ENCODE measurements at places on chromosomes 3 and 15.

DNA sequence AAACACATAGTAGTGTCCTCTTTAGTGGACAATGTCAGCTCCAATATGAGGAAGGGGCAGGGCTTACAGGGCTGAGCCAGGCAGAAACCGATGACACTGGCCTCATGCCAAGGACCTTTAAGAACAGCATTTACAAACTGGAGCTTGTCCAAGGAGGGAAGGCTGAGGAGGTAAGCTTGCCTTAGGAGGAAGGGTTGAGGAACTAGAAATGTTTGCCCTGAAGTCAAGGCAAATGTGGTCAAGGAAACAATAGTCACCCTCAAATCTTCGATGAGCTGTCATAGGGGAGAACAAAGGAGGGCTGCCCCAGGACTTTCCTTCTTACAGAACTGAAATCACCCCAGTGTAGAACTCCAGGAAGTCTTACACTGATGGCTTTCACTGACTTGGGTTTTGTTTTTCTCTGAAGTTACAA lies 136.4 kb downstream of the LIPC start:
- no peak overlapping the region for H3K4me3 ChIP-seq
- peak; percentile 52 for DNase-seq
- H3K4me1 ChIP-seq, result peaks cover 10% of the 10 kb centered on the region
- H3K27ac ChIP-seq, result no peak overlapping the region
- no peaks in the 10 kb centered on the region for H3K36me3 ChIP-seq
- no peaks in the 10 kb centered on the region for H3K27me3 ChIP-seq

DNA sequence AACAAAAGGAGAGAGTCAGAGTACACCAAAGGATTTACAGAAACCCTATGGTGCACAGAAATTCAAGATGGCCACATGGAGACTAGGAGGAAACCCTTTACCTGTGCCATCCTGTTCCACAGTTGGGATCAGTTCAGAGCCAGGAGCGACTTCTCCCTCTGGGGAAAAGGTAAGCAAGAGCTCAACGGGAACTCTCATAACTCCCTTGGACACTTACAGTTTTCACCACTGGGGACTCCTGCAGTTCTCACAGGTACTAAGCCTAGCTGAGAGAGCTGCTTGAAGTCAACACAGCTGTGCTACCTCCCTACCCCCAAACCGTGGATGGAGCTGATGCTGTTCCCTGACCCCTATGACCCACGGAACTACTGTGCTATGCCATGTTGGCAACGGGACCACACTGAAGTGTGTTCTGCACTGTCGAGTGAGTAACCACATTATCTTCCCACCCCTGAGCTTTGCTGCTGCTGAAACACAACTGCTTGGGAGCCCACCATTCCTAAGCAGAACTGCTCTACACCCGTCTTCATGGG lies 606.8 kb downstream of the GBE1 start:
- no peaks in the 10 kb centered on the region for H3K36me3 ChIP-seq
- H3K27ac ChIP-seq, result no peak overlapping the region
- no peaks in the 10 kb centered on the region for H3K4me1 ChIP-seq
- DNase-seq, result no peak
- H3K4me3 ChIP-seq, result no peak overlapping the region

- peaks cover 32% of the 10 kb centered on the region for H3K4me1 ChIP-seq
- no peaks in the 10 kb centered on the region for H3K27me3 ChIP-seq
- DNase-seq, result peak; percentile 62
- H3K27ac ChIP-seq, result peak overlapping the region; percentile 11
Measured at GRCh38 chr3:183587336-183587735, 31.8 kb upstream of the KLHL6 start.

GRCh38 chr3:116639641-116640040 lies 69.9 kb upstream of the TUSC7 start:
- no peak overlapping the region for H3K4me3 ChIP-seq
- no peak for DNase-seq
- H3K27ac ChIP-seq, result no peak overlapping the region
- no peaks in the 10 kb centered on the region for H3K4me1 ChIP-seq

DNA sequence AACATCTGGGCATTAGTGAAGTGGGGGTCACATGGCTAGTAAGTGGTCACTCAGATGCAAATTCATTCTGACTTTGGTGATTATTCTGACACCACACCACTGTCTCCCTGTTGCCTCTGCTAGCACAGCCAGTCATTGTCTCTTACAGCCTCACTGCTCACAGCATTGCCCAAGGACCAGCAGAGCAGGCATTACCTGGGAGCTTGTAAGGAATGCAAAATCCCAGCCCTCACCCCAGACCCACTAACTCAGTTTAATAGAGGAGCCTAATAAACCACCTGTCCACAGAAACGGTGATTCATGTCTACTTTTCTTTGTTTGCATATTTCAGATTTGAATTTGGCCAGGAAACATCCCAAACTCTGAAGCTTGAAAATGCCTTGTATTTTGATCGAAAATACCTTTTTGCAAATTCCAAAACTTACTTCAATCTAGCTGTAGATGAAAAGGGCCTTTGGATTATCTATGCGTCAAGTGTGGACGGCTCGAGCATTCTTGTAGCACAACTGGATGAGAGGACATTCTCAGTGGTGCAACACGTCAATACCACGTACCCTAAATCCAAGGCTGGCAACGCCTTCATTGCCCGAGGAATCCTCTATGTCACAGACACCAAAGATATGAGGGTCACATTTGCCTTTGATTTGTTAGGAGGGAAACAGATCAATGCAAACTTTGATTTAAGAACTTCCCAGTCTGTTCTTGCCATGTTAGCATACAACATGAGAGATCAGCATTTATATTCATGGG lies 62.7 kb downstream of the GLDN start:
- no peak overlapping the region for H3K27ac ChIP-seq
- DNase-seq, result no peak
- H3K36me3 ChIP-seq, result no peaks in the 10 kb centered on the region
- H3K27me3 ChIP-seq, result peaks cover 15% of the 10 kb centered on the region

DNA sequence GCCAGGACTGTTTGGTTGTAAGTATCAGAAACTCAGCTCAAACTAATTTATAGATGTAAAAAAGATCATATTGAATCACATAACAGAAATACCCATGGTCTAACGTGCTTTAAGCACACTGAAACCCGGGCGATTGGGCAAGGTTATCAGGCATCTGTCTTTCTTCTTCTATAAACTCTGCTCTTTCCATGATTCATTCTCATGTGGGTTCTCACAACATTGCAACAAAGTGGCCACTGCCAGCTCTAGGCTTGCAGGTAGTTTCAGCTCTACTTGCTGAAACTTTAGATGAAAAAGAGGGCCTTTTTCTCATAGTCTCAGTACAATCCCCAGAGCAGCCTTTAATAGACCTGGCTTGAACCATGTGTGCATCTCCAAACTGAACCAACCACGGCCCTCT lies 456.1 kb downstream of the MFSD1 start:
- no peaks in the 10 kb centered on the region for H3K36me3 ChIP-seq
- H3K4me1 ChIP-seq, result no peaks in the 10 kb centered on the region
- no peak overlapping the region for H3K27ac ChIP-seq
- DNase-seq, result no peak

- H3K4me1 ChIP-seq, result no peaks in the 10 kb centered on the region
- no peak overlapping the region for H3K27ac ChIP-seq
- no peak for DNase-seq
- H3K27me3 ChIP-seq, result no peaks in the 10 kb centered on the region
Measured at GRCh38 chr3:123262226-123262625, 60.5 kb downstream of the SEC22A start.

- H3K36me3 ChIP-seq, result no peaks in the 10 kb centered on the region
- no peak overlapping the region for H3K4me3 ChIP-seq
- peaks cover 44% of the 10 kb centered on the region for H3K4me1 ChIP-seq
- no peak overlapping the region for H3K27ac ChIP-seq
Measured at GRCh38 chr15:69657626-69658025, 205.0 kb downstream of the RPLP1 start.

DNA sequence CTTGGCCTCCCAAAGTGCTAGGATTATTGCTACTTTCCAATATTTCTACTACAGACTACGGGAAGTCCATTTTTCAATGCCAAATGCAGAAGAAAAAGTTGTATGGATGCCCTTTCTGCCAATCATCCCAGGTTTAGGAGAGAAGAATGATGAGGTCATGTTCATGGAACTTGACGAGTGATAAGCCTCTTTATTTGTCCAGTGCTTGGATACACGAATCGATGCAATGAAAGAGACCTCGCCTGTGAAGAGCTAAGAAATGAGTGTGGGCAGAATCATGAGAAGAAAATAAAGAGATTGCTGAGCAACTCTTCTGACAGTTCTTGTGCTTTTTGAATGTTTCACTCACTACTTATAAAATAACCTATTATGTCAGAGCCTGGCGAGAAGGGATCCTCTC lies 996 bp upstream of the SLC28A1 start:
- DNase-seq, result no peak
- no peaks in the 10 kb centered on the region for H3K27me3 ChIP-seq
- no peak overlapping the region for H3K27ac ChIP-seq
- H3K4me1 ChIP-seq, result no peaks in the 10 kb centered on the region
- no peaks in the 10 kb centered on the region for H3K36me3 ChIP-seq

GRCh38 chr3:195208183-195208582 lies 62.8 kb downstream of the XXYLT1 start:
- DNase-seq, result no peak
- H3K27me3 ChIP-seq, result no peaks in the 10 kb centered on the region
- no peaks in the 10 kb centered on the region for H3K36me3 ChIP-seq
- H3K27ac ChIP-seq, result no peak overlapping the region
- peaks cover 16% of the 10 kb centered on the region for H3K4me1 ChIP-seq

GRCh38 chr15:79990280-79990996 lies 19.4 kb upstream of the BCL2A1 start:
- no peaks in the 10 kb centered on the region for H3K27me3 ChIP-seq
- peak overlapping the region; percentile 39 for H3K4me3 ChIP-seq
- H3K4me1 ChIP-seq, result peaks cover 35% of the 10 kb centered on the region
- H3K36me3 ChIP-seq, result no peaks in the 10 kb centered on the region

- H3K27me3 ChIP-seq, result no peaks in the 10 kb centered on the region
- DNase-seq, result no peak
- peaks cover 11% of the 10 kb centered on the region for H3K4me1 ChIP-seq
- no peaks in the 10 kb centered on the region for H3K36me3 ChIP-seq
- H3K27ac ChIP-seq, result no peak overlapping the region
Measured at GRCh38 chr15:58453931-58454793, 22.4 kb downstream of the LIPC start.

DNA sequence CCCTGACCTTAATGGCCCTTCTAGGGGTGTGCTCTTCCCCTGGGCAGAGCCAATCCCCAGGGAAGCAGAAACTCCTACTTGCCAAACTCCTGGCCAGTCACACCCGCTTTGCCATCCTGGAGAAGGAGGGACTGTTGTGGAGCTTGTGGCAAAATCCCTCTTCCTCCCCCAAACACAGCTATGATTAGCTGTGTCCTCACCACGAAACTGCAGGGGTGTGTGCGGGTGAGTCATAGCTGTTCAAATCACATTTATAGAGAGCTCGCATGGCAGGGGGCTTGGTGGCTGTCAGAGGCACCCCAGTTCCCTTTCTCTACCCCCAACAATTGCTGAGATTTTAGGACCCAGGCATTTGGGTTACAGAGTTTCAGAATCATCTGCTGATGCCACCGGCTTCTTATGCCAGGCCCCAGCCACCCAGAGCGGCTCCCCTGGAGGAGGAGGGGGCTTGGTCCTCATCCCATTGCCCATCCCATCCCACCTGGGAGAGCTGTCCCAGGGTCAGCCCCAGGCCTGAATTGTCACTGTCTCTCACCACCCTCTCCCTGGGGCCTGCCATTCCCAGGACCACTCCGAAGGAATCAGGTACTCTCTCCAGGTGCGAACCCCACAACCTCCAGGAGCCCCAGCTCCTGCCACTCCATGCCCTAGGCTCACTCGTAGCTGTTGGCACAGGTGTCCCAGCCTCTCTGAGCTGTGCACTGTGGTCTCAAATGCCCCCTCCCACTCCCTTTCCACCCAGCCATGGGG lies 28.8 kb upstream of the MAGEF1 start:
- no peak overlapping the region for H3K4me3 ChIP-seq
- no peaks in the 10 kb centered on the region for H3K27me3 ChIP-seq
- H3K36me3 ChIP-seq, result no peaks in the 10 kb centered on the region
- peaks cover 10% of the 10 kb centered on the region for H3K4me1 ChIP-seq
- peak; percentile 60 for DNase-seq

DNA sequence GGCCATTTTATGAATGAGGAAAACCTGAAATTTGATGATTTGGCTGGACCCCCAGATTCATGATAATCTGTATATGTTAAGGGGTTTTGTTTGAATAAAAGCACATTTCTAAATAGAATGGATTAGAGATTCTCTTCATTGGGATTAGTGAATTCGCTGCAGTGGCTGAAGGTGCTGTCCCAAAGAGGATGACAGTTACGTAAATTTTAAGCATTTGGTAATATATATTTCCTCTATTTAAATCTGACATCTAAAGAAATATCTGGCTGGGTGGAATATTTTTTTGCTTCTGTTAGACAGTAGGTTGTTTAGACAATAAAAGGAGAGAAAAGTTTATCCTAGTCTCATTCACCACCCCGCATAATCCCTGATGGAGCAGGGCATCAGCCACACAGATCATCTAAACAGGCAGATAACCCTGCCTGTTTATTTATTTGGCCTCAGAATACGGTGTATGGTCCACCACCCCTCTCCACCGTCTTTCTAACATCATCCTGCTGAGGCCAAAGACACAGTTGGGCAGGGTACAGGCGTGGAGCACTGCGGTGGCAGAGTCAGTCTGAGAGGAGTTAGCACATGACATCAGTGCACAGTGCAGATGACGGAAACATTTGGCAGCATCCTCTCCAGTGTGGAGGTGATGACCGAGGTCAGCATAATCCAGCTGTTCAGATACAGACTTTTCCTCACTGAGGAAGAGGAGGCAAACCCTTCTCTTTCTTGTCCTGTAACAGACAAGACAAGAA lies 20.4 kb upstream of the NFKBIZ start:
- H3K36me3 ChIP-seq, result peaks cover 5% of the 10 kb centered on the region
- DNase-seq, result peak; percentile 75

DNA sequence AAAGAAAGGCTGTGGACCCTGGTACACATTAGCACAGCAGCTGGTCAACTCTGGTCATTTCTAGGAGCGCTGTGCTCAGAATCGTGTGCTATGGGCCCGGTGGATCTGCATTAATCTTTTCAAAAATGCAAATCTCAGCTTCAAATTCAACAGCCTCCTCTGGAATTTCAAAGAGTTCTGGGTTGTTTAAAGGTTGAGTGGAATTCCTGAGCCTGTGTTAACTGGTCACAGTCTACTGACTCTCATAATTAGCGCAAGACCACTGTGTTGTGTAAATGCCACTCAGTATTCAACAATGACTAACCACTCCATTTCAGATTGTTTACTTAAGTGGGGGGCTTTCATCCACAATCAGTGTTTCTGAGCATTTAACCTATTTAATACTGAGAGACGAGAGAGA lies 2.7 kb upstream of the ARNT2 start:
- no peak overlapping the region for H3K4me3 ChIP-seq
- H3K27ac ChIP-seq, result no peak overlapping the region
- peaks cover 66% of the 10 kb centered on the region for H3K27me3 ChIP-seq
- no peaks in the 10 kb centered on the region for H3K36me3 ChIP-seq
- no peak for DNase-seq
- no peaks in the 10 kb centered on the region for H3K4me1 ChIP-seq

DNA sequence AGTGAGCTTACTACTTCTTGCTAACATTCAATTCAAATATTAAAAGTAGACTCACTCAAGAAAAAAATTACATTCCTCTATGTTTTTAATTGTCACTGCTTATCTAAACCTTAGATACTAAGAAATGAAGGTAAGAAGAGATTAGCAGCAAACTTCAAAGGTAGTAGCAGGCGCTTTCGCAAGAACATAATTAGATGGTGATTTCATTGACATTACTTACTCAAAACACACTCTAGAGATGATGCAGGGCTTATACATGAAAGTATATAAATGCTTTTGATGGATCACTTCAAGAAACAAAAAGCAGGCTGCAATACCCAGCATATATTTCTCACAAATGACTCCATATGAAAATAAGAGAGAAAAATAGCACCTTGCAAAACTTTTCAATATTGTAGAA lies 86.8 kb downstream of the FSIP1 start:
- H3K36me3 ChIP-seq, result no peaks in the 10 kb centered on the region
- H3K27ac ChIP-seq, result no peak overlapping the region
- H3K27me3 ChIP-seq, result no peaks in the 10 kb centered on the region
- no peak for DNase-seq

Measured in CD14-positive monocyte (primary cell).